CD4-positive, alpha-beta T cell treated with Interleukin-4 for 4 hours (primary cell): ENCODE measurements at places on chromosomes 12 and 14.

DNA sequence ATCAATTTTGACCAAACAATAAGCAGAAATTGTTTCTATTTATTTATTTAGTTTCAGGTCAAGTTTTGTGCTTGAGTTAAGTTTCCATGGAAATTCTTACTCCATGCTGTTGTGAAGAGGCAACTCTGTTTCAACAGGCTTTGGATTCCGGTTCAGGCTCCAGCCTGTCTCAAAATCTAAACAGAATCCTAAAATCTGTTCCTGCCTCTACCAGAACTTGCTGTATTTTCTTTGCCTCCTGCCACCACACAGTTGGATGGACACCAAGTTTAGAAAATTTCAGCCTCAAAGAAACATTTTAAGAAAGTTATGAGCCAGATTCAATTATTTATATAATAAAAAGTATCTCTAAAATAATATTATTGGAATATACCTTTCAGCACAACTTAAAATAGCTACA lies 330.9 kb downstream of the FOXG1 start:
- DNase-seq, result no peak

- peak; percentile 66 for DNase-seq
Measured at GRCh38 chr14:58238252-58239243, 6.1 kb upstream of the PSMA3 start.

DNA sequence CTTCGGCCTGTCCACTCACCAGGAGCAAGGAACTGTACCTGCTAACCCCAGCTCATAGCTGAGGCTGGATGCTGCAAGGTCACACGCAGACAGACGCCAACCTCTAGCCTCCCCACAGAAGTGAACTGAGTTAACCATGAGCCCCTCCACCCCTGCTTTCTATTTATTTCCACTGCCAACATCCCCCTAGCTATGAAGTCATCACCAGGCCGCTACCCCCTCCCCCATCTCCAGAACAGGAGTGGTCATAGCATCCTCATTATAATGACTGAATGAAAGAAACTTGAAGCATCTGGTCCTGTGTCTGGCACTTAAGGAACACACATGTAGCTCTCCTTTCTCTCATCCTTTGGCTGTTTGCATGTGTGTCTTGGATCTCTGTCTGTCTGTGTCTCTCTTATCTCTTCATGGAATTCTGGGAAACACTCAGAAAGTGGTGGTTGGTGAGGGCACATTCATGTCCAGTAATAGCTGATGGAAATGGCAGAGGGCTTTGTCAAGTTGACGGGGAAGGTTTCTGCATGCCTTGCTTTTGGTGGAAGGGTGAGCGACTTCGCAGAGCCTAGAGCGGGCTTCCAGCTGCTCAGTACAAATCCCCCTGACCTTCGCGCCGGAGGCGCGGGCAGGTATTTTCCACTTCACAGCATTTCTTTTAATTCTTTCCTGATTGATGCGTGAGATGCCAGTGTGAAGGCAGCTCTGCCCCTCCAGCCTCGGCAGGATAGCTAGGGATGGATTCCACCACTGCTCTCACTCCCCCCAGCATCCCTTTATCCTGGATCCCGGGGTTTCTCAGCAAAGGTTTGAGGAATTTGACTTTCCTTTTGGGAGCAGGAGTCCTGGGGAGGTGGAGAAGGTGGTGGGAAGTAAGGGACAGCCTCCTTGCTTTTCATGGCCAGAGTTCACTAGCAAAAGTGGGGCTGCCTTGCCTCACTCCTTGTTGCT lies 198.2 kb downstream of the CHST11 start:
- DNase-seq, result no peak

GRCh38 chr12:8664228-8664913 lies 1.7 kb upstream of the MFAP5 start:
- no peak for DNase-seq

DNA sequence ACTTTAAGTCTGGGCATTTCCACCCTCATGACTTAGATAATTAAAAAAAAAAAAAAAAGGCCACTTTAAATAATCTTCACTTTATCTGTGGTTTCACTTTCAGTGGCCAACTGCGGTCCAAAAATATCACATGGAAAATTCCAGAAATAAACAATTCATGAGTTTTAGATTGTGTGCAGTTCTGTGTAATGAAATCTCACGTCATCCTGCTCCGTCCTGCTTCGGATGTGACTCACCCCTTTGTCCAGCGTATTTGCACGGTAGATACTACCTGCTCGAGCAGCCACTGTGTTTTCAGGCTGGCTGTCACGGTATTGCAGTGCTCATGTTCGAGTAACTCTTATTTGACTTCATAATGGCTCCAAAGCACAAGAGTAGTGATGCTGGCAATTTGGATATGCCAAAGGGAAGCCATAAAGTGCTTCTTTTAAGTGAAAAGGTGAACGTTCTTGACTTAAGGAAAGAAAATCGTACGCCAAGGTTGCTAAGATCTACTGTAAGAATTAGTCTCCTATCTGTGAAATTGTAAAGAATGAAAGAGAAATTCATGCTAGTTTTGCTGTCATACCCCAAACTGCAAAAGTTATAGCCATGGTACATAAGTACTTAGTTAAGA lies 2.4 kb downstream of the E2F7 start:
- no peak for DNase-seq

DNA sequence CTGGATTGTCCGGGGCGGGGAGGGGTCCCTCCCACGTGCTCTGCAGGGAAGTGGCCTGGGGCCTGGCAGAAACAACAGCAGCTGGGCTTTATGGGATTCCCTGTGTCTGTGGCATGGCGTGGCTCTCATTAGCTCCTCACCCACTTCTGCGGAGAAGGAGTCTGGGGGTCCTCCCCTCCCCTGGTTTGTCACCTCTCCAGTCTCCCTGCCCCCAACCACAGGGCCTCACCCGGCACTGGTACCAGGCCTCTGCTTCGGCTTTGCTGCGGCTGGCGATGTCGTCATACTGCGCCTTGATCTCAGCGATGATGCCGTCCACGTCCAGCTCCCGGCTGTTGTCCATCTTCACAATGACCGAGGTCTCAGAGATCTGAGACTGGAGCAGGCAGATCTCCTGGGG lies 6.4 kb downstream of the KRT82 start:
- DNase-seq, result no peak

- no peak for DNase-seq
Measured at GRCh38 chr12:97837401-97837800, 374.8 kb downstream of the RMST start.

GRCh38 chr12:19144985-19145384 lies 15.5 kb downstream of the PLEKHA5 start:
- no peak for DNase-seq

GRCh38 chr12:52614381-52615207 lies 3.8 kb downstream of the KRT73 start:
- DNase-seq, result no peak

- no peak for DNase-seq
Measured at GRCh38 chr12:42273706-42274105, 35.7 kb upstream of the YAF2 start.

DNA sequence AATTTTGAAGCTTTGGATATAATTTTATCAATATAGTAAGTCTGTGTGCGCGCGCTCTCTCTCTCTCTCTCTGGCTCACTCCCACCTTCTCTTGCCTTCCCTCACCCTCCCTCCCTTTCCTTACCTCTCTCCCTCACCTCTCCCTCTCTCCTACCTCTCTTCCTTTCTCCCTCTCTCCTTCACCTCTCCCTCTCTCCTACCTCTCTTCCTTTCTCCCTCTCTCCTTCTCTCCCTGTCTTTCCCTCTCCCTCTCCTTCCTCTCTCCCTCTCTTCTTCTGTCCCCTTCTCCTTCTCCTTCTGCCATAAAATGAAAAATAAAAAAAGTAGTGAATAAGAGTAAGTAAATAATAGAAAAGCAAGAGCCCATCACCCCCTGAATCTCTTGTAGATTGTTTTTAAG lies 9.0 kb upstream of the NUDT4 start:
- DNase-seq, result no peak
